Liver (tissue), 10 donors: ENCODE measurements at places on chromosomes 1 and 21. TPM values are rescaled to one million over a fixed set of nuclear protein-coding genes. Genes with fewer than 3 reads are reported as not detected.

SKI gene
- 20.1 TPM for polyA plus RNA-seq

OR2M3 gene
- polyA plus RNA-seq = not detected

VWA1 gene
- polyA plus RNA-seq = 18.3 TPM

EDN2 gene
- 0.13 TPM for polyA plus RNA-seq

PDZK1IP1 gene
- 0.89 TPM for polyA plus RNA-seq

TNFRSF18 gene
- polyA plus RNA-seq = 0.24 TPM

SAMD13 gene
- polyA plus RNA-seq = not detected

FMN2 gene
- 0.17 TPM for polyA plus RNA-seq

A3GALT2 gene
- polyA plus RNA-seq = not detected

MARK1 gene
- 0.10 TPM for polyA plus RNA-seq

ASAP3 gene
- 8.3 TPM for polyA plus RNA-seq

CD52 gene
- 16.4 TPM for polyA plus RNA-seq

SLC6A17 gene
- polyA plus RNA-seq = not detected

SLC44A5 gene
- polyA plus RNA-seq = 0.19 TPM

SAMD11 gene
- polyA plus RNA-seq = 4.1 TPM

MIXL1 gene
- polyA plus RNA-seq = not detected

RPE65 gene
- polyA plus RNA-seq = not detected

TBX19 gene
- 0.42 TPM for polyA plus RNA-seq

ANGPTL3 gene
- 238 TPM for polyA plus RNA-seq

ADPRS gene
- 9.4 TPM for polyA plus RNA-seq

MXRA8 gene
- polyA plus RNA-seq = 5.9 TPM

AGT gene
- polyA plus RNA-seq = 2,582 TPM

TMEM35B gene
- 25.5 TPM for polyA plus RNA-seq

CFHR2 gene
- 483 TPM for polyA plus RNA-seq

EFNA1 gene
- polyA plus RNA-seq = 177 TPM

C4BPA gene
- polyA plus RNA-seq = 896 TPM

RGS8 gene
- polyA plus RNA-seq = not detected

APCS gene
- 2,014 TPM for polyA plus RNA-seq

PIK3CD gene
- 2.0 TPM for polyA plus RNA-seq

ARHGEF16 gene
- polyA plus RNA-seq = 3.3 TPM

DUSP12 gene
- polyA plus RNA-seq = 7.9 TPM

DFFB gene
- polyA plus RNA-seq = 0.92 TPM

ACTL8 gene
- not detected for polyA plus RNA-seq

RGL1 gene
- 5.6 TPM for polyA plus RNA-seq

CDA gene
- polyA plus RNA-seq = 25.6 TPM

OR2L2 gene
- polyA plus RNA-seq = not detected

TMEM200B gene
- 1.2 TPM for polyA plus RNA-seq

IL10 gene
- polyA plus RNA-seq = 0.54 TPM

GPR153 gene
- 2.2 TPM for polyA plus RNA-seq

CLEC20A gene
- polyA plus RNA-seq = not detected

NES gene
- polyA plus RNA-seq = 3.1 TPM

HRNR gene
- polyA plus RNA-seq = 0.04 TPM

LIN28A gene
- polyA plus RNA-seq = not detected

WNT2B gene
- polyA plus RNA-seq = 0.07 TPM

HEATR1 gene
- polyA plus RNA-seq = 3.6 TPM

INSRR gene
- polyA plus RNA-seq = not detected

S100A9 gene
- polyA plus RNA-seq = 125 TPM

NECTIN4 gene
- 0.01 TPM for polyA plus RNA-seq

HSPA13 gene
- 4.9 TPM for polyA plus RNA-seq

KCNJ10 gene
- polyA plus RNA-seq = 0.48 TPM
